Effector memory CD8-positive, alpha-beta T cell (primary cell): ENCODE measurements at places on chromosomes 2 and 18.

- no peaks in the 10 kb centered on the region for H3K4me1 ChIP-seq
- H3K36me3 ChIP-seq = no peaks in the 10 kb centered on the region
These were observed 606.4 kb upstream of the ZNF804A start for GRCh38 chr2:183991968-183992367.

DNA sequence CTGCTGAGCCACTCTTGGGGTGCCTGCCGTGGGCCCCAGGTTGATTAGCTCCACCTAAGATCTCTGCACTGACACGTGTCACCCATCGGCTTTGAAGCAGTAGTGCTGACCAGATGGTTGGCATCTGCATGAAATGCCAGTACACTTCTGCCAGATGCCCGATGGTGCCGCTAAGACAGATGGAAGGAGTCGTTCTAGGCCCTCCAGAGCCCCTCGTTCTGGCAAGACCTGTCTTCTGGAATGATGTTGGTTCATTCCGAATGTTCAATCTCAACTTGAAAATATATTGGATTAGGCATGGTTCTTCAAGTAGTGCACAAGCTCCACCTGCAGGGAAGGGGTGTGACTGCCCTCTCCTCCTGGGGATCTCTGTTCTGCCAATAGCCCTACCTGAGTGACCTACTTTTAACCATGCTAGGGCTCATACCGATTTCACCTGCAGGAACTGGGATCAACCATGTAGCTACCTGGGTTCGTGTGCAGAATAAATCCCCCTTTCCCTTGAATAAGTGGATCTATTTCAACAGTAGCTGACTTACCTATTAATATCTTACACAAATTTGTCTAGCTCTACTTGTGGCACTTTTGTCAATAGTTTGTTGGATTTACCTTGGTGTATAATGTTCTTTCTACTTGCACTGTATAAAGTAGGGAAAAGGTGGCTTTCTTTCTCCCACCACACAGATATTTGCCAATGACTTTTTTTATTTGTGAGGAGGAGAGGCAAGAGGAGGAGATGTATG is 342.6 kb downstream of the CTNNA2 start:
- H3K27me3 ChIP-seq = no peaks in the 10 kb centered on the region
- no peaks in the 10 kb centered on the region for H3K36me3 ChIP-seq
- H3K4me3 ChIP-seq = no peak overlapping the region
- no peak overlapping the region for H3K27ac ChIP-seq

DNA sequence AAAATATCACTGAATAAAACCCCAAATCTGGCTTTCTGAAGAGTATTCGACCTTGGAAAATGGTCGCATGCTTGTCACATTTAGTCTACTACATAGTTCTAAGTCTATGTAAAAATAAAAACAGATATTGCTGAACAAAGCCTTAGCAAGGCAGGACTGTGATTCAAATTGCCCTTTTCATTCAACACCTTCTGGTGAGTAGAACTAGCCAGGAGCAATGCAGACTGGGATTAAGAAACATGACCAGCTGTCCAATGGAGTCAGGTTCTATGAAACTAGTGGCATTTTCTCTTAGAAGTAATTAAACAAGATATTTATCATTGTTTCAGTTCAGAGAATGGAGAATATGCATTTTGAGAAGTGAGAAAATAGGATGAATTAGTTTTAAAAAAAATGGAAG is 1260.5 kb upstream of the ACVR2A start:
- H3K27me3 ChIP-seq = no peaks in the 10 kb centered on the region
- H3K36me3 ChIP-seq = peaks cover 1% of the 10 kb centered on the region
- DNase-seq = no peak

DNA sequence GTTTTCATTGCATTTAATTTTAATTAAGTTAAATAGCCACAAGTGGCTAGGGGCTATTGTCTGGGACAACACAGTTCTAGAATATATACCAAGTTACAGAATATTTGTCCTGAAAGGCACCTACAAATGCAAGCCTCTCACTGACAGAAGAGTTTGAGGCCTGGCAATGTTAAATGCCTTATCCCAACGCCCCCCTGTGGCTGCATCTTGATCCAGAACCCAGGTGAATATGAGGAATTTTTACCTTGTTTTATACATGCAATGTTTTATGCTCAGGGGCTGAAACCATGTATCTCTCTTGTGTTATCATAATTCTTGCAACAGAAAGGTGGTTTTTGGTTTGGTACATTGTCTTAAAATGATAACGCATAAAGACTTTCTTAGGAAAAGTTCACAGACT is 71.8 kb upstream of the SEC11C start:
- DNase-seq = no peak
- no peak overlapping the region for H3K27ac ChIP-seq
- H3K4me3 ChIP-seq = no peak overlapping the region
- H3K4me1 ChIP-seq = no peaks in the 10 kb centered on the region
- H3K36me3 ChIP-seq = no peaks in the 10 kb centered on the region

- H3K4me1 ChIP-seq = peaks cover 36% of the 10 kb centered on the region
- peak overlapping the region; percentile 88 for H3K27ac ChIP-seq
- DNase-seq = no peak
These were observed 691 bp downstream of the BIRC6 start for GRCh38 chr2:32357318-32358110.

GRCh38 chr2:240569523-240569997 is 1.3 kb downstream of the RNPEPL1 start:
- H3K36me3 ChIP-seq = peaks cover 39% of the 10 kb centered on the region
- peaks cover 55% of the 10 kb centered on the region for H3K4me1 ChIP-seq
- DNase-seq = no peak

DNA sequence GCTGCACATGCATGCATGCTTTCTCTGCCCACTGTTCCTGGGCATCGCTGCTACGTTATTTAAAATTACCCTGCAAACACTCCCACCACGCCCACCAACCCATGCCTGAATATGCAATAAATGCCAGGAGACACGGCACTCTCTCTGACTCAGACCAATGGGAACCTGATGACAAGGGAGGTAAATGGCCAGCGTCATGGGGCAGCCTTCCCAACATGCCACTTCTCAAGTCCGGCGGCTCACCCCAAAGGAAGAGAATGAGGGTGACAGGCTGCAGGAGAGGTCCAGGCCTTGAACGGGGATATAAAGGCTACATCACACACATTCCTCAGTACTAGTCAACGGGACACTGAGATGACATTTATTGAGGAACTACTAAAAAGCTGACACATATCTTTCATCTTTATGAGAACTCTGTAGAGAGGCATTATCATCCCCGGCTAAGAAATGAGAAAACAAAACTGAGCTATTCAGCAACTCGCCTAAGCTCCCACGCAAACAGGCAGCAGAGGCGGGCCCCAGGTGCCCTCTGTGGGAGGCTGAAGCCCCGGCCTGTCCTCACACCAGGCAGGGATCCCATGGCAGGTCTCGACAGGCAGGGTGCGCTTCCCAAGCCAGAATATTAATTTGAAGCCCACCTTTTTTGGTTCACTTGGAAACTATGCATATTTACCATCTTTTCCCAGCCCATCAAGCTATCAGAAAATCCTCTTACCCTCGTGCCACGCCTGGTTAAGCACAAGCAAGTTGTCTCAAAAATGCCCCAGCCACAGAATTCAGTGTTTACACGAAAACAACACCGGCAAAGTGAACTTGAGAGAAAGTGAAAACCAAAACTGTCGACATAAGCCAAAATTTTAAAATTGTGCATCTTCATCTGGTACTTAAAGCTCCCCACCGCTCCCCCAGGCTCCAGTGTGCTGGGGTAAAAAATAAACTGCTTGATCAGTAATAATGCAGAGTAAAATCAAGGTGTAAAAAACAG is 166.3 kb downstream of the HDAC4 start:
- H3K4me3 ChIP-seq = no peak overlapping the region
- no peaks in the 10 kb centered on the region for H3K27me3 ChIP-seq
- no peak for DNase-seq
- no peak overlapping the region for H3K27ac ChIP-seq
- no peaks in the 10 kb centered on the region for H3K36me3 ChIP-seq
